ENCODE measurements at places on chromosomes 16 and 17.
A peak's percentile ranks its signal among the peaks of the same experiment; 100 is the strongest.

GRCh38 chr16:27253526-27253930 is 15.0 kb downstream of the NSMCE1 start:
- no peak for DNase-seq

DNA sequence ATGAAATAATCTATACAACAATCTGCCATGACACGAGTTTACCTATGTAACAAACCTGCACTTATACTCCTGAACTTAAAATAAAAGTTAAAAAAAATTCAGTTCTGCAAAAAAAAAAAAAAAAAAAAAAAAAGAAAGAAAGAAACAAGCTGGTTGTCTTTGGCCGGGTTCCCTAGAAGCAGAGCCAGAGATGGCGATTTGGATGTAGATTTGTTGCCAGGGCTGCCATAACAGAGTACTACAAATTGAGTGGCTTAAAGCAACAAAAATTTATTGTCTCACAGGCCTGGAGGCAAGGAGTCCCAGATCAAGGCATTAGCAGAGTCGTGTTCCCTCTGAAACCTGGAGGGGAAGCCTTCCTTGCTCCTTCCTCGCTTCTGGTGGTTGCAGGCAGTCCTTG is 20.4 kb downstream of the SYT17 start:
- DNase-seq = no peak

- DNase-seq = no peak
These were observed 181.6 kb upstream of the ELAC2 start for GRCh38 chr17:13199425-13199824.

- peak; percentile 31 for DNase-seq
These were observed 31.7 kb upstream of the KCNJ2 start for GRCh38 chr17:70137451-70138230.

- DNase-seq = no peak
These were observed 80.5 kb upstream of the KIFC3 start for GRCh38 chr16:57882792-57883191.

- DNase-seq = peak; percentile 89
These were observed 24.9 kb downstream of the ACTG1 start for GRCh38 chr17:81487487-81488275.

GRCh38 chr17:74981318-74981978 is 6.0 kb upstream of the CDR2L start:
- DNase-seq = no peak

DNA sequence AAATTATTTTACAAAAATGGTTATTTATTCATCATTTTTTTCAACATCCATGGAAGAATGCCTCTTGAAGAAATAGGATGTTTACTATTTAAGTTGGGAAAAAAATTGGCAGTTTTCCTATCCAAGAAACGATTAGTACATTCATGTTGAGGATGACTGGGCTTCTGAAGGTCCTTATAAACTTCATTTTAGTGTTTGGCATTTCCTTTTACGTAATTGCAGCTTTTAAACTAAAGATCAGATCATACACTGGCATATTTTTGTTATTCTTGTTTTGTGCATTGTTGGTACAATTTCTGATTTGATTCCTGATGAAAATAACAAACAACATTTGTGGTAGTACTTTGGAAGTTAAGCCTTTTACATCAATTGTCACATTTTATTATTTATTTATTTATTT is 11.5 kb downstream of the KCNJ16 start:
- no peak for DNase-seq

GRCh38 chr17:2253768-2254406 is 49.7 kb downstream of the SMG6 start:
- DNase-seq = peak; percentile 57

DNA sequence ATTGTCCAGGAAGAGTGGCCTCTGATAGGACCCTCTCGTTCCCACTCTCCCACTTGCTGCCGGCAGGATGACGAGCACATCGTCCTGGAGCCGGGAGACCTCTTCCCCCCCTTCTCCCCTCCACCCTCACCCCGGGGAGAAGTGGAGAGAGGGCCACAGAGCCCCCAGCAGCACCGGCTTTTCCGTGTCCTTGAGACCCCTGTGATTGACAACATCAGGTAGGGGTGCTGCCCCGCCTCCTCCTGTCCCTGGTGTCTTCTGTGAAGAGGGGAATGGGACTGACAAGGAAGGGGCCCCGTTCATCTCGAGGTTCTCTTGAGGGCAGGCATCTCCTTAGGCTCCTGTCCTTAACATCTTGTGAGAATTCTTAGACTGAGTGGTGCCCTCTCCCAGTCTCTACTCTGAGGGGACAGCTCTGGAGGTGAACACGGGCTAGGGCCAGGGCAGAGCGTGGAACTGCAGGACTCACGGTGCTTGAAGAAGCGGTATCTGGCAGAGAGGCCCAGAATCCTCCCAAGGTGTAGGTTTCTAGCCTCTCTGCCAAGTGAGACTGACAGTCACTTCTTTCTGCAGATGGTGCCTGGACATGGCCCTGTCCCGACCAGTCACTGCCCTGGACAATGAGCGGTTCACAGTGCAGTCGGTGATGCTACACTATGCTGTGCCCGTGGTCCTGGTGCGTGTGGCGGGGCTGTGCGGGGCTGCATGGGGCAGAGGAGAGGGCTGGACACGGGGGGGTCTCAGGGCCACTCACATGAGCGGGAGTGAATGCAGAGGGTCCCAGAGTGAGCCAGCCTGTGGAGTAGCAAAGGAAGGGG is 26.4 kb downstream of the CASKIN2 start:
- no peak for DNase-seq

DNA sequence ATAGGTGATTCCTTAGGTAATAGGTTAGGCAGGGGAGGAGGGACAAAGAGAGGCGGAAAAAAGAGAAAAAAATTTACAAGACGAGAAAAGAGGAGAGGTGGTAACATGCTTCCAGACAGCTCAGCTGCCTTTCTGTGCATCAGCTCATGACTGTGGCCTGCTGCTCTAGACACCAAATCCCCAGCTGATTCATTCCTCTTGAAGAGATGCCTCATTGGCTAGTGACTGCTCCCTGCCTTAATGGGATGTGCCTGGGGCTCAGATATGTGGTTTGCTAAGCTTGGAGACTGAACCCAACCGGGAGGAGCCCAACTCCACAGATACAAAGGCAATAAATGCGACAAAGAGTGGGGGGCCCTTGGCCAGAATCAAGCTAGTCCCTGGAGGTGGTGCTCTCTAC is 105.9 kb upstream of the FAM20A start:
- DNase-seq = no peak

GRCh38 chr17:48178317-48178716 is 70.8 kb downstream of the SNX11 start:
- no peak for DNase-seq

GRCh38 chr16:29915590-29916247 is 10.3 kb downstream of the KCTD13 start:
- no peak for DNase-seq

GRCh38 chr16:58733671-58734458 is at the start of gene GOT2:
Gene GOT2 (minus strand): TSS chr16:58734316. CDS start chr16:58734228, 88 bp downstream.
- peak; percentile 80 for DNase-seq

DNA sequence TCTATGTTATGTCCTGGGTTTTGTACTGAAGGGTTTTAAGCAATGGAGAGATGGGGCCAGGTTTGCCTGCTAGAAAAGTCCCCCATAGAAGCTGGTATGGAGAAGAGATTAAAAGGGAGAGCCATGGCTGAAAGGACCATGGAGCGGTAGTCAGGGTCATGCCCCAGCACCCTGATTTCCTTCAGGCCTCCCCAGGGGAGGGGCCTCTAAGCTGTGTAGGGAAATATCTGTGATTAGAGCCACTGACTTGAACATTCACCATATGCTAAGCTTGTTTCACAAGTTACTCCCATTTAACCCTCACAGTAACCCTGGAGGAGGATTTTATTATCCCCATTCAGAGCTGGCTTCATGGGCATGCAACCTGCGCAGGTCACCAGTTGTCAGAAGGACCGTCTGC is 3.8 kb upstream of the ATP2A3 start:
- no peak for DNase-seq

DNA sequence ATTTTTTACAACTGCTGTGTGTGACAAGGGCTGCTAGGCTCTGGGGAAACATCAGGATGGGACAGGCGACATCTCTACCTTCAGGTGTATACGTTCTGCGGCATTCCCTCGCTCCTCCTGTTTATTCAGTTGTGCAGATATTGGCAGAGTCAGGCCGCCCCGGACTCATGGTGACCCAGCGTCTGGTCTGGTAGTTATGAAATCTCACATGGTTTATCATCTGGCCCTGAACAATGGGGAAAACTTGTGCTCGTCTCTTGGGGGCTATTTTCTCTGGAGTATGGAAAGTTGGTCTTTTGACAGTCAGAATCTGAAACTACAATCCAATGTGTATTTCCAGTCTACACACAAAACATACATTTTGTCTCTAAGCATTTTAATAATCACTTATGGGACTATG is 3.3 kb downstream of the MARCHF10 start:
- no peak for DNase-seq

DNA sequence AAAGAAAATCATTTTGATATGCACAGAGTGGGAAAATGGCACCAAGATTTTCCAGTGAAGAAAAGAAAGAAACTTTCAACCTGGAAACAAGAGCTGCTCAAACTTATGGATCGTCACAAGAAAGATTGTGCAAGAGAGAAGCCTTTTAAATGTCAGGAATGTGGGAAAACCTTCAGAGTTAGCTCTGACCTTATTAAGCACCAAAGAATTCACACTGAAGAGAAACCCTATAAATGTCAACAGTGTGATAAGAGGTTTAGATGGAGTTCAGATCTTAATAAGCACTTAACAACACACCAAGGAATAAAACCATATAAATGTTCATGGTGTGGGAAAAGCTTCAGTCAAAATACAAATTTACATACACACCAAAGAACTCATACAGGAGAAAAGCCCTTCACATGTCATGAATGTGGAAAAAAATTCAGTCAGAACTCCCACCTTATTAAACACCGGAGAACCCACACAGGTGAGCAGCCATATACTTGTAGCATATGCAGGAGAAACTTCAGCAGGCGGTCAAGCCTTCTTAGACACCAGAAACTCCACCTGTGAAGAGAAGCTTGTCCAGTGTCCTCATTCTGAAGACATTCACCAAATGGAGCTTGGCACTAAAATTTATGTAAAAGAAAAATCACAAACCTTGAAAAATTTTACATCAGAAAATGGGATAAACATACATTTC is 12.2 kb downstream of the ZNF75A start:
- DNase-seq = no peak

DNA sequence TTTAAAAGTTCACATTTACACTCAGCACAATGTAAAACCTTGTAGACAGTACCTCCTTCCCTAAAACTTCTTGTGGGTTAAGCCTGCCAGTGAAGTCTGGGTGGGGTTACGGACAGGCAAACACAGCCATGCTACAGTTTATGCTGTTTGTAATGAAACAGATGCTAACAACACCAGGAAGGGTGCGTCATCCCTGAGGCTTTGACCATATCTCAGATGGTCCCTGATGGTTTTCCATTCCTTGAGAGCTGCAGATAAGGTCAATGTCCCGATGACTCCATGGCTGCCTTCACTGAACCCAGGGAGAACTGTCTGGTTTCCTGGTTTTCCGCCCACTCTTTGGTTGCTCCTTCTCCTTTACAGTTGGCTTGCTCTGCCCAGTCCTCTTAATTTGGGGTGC is 29.1 kb downstream of the GAS7 start:
- no peak for DNase-seq

DNA sequence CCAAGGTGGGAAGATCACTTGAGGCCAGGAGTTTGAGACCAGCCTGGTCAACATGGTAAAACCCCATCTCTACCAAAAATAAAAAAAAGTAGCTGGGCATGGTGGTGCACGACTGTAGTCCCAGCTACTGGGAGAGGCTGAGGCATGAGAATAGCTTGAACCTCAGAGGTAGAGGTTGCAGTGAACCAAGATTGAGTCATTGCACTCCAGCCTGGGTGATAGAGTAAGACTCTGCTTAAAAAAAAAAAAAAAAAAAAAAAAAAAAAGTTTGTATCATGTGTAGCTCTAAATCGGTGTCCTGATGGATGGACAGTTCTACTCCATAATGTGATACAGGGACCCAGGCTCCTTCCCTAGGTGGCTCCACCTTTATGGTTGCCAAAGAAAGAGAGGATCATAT is 497.1 kb upstream of the RBFOX1 start:
- no peak for DNase-seq

DNA sequence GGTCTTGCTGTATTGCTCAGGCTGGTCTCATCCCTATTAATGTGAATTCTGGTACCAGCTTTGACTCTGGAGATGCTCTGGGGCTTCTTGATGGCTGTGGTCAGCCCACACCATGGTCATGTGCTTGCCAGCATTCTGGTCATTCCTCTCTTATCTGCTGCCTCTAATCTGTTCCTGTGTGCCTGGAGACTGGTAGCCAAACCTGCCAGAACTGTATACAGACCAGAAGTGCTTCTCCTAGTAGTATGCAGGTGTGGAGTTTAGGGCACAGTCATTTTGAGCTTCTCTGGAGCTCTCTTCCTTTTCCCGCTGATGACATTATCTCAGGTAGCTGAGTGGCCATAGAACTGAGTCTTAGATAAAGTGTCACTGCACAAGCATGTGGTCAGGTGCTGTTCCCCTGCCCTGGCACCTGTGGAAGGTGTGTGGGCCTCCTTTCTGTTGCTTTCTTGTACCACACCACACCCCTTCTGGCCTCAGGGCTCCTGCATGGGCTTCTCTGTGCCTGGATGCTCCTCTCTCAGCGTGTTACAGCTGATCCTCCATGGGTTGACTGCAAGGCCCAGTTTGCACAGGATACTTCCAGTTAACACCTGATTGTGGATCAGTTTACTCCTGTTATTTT is 162.7 kb downstream of the SPECC1 start:
- no peak for DNase-seq

DNA sequence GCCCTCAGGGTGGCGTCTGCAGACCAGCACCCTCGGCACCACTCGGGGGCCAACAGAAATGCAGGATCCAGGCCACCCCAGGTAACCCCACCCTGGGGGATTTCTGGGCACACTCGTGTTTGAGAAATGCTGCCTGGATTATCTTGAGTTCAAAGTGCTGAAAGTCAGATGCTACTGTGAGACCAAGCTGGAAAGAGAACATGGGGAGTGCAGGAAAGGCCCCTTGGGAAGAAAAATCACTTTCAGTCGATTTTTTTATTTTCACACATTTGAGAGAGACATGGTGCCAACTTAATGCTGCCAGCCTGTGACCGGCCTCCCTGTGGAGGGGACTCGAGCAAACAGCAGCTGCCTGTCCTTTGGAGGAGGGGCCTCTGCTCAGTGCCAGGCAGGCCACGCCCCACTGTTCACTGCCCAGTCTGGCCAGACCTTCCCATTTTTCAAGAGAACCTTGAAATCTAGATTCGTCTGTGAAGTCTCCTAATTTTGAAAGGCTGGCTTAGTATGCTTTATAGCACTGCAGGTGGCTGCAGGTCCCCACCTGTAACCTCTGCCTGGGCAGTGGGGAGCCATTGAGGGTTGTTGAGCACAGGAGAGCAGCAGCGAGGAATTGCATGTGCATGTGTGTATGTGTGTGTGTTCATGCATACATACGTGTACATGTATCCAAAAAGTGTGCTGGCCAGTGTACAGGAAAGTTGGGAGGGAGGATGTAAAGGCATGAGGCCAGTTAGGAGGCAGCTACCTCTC is 70.7 kb upstream of the PLCG2 start:
- DNase-seq = no peak

- DNase-seq = no peak
These were observed 18.6 kb upstream of the HAPSTR1 start for GRCh38 chr16:9072806-9073341.

GRCh38 chr16:58366247-58367031 is 25.8 kb upstream of the GINS3 start:
- DNase-seq = no peak

Data from GM12891 (cell line).